ENCODE measurements at places on chromosomes 12 and 14. TPM values are rescaled to one million over a fixed set of nuclear protein-coding genes. Genes with fewer than 3 reads are reported as not detected.
A peak's percentile ranks its signal among the peaks of the same experiment; 100 is the strongest.

GDF3 gene
- total RNA-seq, result 16.8 TPM

GRCh38 chr12:11813438-11813813, 164.0 kb downstream of the ETV6 start:
- H3K4me3 ChIP-seq, result no peak overlapping the region
- no peaks in the 10 kb centered on the region for H3K27me3 ChIP-seq
- peaks cover 16% of the 10 kb centered on the region for H3K4me1 ChIP-seq
- H3K27ac ChIP-seq, result no peak overlapping the region
- H3K36me3 ChIP-seq, result no peaks in the 10 kb centered on the region
- DNase-seq, result no peak

CRIP1 gene
- 1.2 TPM for total RNA-seq

GRCh38 chr12:5461966-5462365, 30.1 kb downstream of the NTF3 start:
- no peak for DNase-seq
- H3K27me3 ChIP-seq, result no peaks in the 10 kb centered on the region
- H3K27ac ChIP-seq, result no peak overlapping the region
- no peak overlapping the region for H3K4me3 ChIP-seq

GRCh38 chr12:95201056-95201670, 16.1 kb downstream of the FGD6 start:
- no peak for DNase-seq
- no peak overlapping the region for H3K4me3 ChIP-seq
- H3K36me3 ChIP-seq, result no peaks in the 10 kb centered on the region

DNA sequence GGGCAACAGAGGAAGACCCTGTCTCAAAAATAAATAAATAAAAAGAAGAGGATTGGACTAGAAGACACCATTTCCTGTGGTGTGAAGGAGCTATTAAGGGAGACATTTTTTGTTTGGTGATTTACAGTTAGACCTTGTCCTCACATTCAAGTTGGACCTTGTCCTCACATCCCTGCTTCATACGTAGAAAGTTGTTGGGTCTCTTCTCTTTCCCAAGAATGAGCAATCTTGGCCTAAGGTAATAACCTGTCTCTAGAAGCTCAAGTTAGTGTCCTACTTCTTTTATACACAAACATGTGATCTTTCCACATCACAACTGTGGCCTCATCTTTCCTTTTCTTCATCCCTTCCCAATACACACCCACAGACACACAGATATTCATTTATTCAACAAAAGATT, 13.0 kb downstream of the APOLD1 start:
- no peaks in the 10 kb centered on the region for H3K36me3 ChIP-seq
- H3K27ac ChIP-seq, result no peak overlapping the region
- H3K27me3 ChIP-seq, result no peaks in the 10 kb centered on the region

- DNase-seq, result no peak
- peaks cover 13% of the 10 kb centered on the region for H3K27me3 ChIP-seq
- H3K4me3 ChIP-seq, result peak overlapping the region; percentile 23
These were observed 597 bp upstream of the DYNC1H1 start for GRCh38 chr14:101963656-101964296.

DNA sequence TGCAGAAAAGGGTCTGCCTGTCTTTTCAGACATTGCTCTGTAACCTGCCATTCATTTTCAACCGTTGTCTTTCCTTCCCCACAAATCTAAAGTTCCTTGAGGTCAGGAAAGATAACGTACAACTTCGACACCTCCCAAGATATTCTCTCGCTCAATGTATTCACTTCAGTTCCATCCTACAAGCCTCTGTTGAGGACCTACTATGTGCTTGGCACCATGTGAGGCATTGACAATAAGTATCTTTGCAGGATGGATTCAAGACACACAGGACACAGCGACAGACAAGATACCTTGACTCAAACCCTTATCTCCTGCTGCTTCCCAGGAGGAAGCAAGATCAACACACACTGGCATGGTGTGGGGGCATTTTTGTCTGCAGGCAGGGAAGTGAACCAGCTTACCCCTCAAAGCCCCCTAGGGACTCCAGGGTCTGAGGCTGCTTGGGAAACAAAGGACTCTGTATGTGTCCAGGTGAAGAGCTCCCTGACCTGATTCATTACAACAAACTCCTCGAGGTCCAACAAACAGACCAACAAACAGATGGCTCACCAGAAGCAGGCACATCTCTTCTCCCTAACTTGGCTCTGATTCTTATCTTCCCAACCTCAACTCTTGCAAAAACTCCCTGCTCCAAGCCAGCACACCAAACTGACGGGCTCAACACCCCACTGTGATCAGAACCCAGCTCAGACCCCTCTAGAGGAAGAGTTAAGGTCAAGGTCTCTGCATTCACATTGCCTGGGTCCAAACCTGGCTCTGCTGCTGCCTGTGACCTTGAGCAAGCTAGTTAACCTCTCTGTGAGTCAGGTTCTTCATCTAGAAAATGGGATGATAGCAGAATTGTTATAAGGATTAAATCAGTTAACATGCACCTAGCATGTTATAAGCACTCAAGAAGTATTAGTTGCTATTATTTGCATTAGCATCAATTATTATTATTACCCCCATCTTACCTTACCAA, 6.3 kb downstream of the NUAK1 start:
- DNase-seq, result no peak
- H3K36me3 ChIP-seq, result no peaks in the 10 kb centered on the region
- H3K27ac ChIP-seq, result peak overlapping the region; percentile 91

DNA sequence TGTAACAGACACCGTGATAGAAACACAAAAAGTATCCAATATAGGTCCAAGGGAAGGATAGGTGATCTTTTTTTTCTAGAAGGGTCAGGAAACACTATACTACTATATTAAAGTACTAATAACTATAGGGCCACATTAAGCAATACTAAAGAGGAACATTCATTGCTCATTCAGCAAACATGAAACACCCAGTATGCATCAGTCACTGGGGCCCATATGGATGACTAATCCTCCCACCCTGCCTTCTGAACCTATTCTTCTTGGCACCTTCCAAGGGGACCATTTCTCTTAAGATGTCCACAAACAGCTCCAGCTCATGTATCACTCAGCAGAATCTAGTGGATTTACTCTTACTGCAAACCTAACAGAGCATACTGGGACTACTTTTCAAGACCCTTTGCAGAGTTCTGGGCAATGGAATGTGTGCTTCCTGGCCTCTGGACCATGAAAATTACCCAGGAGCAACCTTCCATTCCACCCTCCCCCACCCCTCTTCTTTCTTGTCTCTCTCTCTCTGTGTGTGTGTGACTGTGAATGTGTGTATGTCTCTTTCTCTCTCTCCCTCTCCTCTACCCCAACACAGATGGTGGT, 187.9 kb downstream of the EPS8 start:
- no peaks in the 10 kb centered on the region for H3K36me3 ChIP-seq
- H3K27me3 ChIP-seq, result no peaks in the 10 kb centered on the region
- H3K4me1 ChIP-seq, result no peaks in the 10 kb centered on the region
- no peak overlapping the region for H3K4me3 ChIP-seq
- H3K27ac ChIP-seq, result no peak overlapping the region
- DNase-seq, result no peak

DNA sequence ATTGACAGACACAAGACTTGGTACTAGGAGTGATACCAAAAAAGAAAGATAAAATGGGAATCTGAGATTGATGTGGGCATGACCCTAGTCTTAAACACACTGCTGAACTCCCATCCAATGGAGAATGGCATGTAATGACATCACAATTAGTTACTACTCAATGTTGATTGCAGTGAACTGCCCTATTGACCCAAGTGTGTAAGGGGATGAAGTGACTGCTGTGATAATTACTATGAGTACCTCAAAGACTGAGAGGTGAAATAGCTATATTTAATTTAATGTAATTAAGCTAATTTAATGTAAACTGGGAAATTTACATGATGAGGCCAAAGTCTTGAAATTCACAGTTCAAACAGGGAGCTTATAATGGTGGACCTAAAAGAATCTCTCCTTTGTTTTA, at the start of gene ADAM20:
Gene ADAM20 (minus strand): TSS at position 101 of the 400 bp plus-strand sequence. CDS start 10,247 bp downstream, outside the sequence.
- H3K36me3 ChIP-seq, result no peaks in the 10 kb centered on the region
- DNase-seq, result no peak
- no peaks in the 10 kb centered on the region for H3K27me3 ChIP-seq
- no peaks in the 10 kb centered on the region for H3K4me1 ChIP-seq
- H3K27ac ChIP-seq, result no peak within 1 kb of the TSS

ARMH4 gene
- total RNA-seq, result 24.8 TPM

BRAP gene
- total RNA-seq, result 20.1 TPM

- H3K27ac ChIP-seq, result no peak overlapping the region
- peaks cover 46% of the 10 kb centered on the region for H3K27me3 ChIP-seq
- no peak overlapping the region for H3K4me3 ChIP-seq
- H3K36me3 ChIP-seq, result peaks cover 17% of the 10 kb centered on the region
- H3K4me1 ChIP-seq, result peaks cover 10% of the 10 kb centered on the region
These were observed 2.7 kb upstream of the TSPAN31 start for GRCh38 chr12:57741844-57742738.

DNA sequence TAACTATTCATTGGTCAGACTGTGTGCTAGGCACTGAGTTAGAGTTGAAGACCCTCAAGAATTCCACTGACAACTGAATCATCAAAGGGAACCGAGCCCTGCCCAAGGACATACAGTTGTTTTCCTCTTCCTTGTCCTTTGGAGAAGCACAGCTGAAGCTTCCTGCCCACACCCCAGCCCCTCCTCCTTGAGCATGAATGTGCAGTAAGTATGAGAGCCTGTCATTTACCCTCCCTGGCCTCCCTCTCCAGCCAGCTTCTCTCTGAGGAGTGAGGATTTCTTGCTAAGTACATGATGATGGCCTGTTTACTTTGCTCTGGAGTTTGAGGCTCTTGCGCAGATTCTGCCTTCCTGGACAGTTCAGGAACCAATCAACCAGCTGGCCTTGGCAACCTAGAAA, 235.2 kb downstream of the CACNA1C start:
- no peak overlapping the region for H3K4me3 ChIP-seq
- no peak overlapping the region for H3K27ac ChIP-seq
- H3K4me1 ChIP-seq, result peaks cover 5% of the 10 kb centered on the region

PMCH gene
- not detected for total RNA-seq

COX8C gene
- not detected for total RNA-seq

SDR9C7 gene
- total RNA-seq, result not detected

METTL25 gene
- 8.3 TPM for total RNA-seq
